Amniotic epithelial cell (primary cell): ENCODE measurements at places on chromosomes 3 and 15.

DNA sequence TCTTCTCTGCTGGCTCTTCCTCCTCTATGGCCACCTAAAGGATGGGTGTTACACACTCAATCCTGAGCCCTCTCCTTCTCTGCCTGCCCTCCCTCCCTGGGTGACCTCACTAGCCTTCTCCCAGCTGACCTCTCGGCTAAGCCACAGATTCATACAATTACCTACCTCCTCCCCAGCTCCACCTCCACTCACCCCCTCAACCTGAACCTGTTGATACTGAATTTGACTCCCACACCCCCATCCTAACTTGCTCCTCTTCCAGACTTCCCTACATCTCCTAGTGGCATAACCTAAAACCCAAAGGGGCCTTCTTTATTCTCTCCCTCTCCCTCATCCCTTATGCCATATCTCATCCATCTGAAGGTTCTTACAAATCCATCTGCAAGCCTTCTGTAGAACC is 17.1 kb downstream of the HOMER2 start:
- DNase-seq: no peak

DNA sequence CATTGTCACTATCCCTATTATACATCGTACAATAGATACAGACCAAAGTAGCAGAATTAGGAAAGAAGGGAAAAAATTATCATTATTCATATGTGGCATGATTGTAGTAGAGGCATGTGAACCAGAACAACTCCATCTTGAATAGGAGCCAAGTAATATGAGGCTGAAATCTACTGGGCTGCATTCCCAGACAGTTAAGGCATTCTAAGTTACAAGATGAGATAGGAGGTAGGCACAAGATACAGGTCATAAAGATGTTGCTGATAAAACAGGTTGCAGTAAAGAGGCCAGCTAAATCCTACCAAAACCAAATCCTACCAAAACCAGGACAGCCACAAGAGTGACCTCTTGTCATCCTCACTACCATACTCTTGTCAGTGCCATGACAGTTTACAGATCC is 1035.4 kb upstream of the SEMA6D start:
- DNase-seq: no peak

DNA sequence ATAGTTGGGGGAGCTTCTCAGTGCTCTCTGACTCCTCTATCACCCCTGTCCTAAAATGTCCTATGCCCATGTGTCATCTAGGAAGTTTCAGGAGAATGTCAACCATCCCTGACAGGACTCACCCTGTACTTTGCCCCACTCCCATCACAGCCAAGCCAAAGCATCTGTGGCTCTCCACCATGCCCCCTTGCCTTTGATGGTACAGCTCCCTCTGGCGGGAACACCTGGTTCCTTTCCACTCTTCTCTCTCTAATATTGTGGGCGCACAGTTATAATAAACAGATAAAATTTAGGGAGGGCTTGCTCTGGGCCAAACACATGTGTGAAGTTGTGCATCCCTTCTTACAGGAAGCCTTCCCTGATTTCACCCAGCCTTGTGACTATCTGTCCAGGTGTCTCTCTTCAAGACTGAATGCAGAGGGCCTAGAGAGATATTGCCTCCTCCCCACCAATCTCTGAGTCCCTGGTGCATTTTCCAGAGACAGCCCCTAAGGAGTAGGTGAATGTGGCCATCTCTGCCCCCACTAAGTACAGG is 62.8 kb downstream of the ISG20 start:
- peak; percentile 6 for DNase-seq

DNA sequence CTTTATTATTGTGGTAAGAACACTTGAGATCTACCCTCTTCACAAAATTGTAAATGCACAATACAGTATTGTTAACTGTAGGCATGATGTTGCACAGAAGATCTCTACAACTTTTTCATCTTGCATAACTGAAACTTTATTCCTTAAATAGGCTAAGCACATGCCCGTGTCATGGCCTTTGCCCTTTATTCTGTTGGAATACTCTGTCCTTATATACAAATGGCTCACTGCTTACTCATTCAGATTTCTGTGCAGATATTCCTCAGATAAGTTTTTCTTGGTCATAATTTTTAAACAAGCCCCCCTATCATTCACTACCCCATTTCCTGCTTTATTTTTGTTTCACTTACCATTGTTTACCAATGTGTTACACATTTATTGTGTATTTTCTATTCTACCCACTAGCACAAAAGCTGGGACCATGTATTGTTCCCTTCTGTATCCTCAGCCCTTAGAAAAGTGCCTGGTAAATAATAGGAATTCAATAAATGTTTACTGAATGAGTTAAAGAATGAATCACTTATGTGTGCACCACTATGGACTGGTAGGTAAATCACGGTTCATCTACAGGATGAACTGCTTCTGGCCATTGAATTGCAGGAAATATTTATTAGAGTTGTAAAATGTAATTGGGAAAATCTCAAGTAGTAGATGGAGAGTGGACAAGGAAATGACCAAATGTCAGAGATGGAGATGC is 151.0 kb downstream of the CPNE4 start:
- DNase-seq: no peak

GRCh38 chr15:26630857-26631256 is 142.0 kb downstream of the GABRB3 start:
- no peak for DNase-seq

- no peak for DNase-seq
Observed at GRCh38 chr15:22960126-22960525, 20.0 kb downstream of the CYFIP1 start.

DNA sequence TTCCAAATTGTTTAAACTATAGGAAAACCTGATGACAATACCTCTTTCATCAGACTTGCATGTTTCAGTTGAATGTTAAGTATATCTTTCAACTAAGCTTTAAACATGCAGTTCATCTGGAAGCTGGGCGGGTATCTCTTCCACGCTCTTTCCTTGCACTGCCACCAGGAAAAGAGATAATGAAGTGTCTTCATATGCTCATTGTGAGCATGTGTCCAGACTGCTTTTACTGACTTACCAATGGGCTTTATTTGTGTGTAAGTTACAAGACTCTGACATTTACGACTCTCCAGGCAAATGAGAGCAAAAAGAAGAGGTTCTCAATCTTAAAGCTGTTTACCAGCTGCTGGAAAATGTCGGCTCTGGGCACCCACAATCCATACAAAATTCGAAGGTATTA is 52.8 kb downstream of the TMEM212 start:
- DNase-seq: no peak

GRCh38 chr3:53733446-53733845 is 112.8 kb downstream of the CHDH start:
- DNase-seq: peak; percentile 16

- DNase-seq: no peak
Observed at GRCh38 chr3:131619821-131620220, 117.0 kb upstream of the MRPL3 start.

DNA sequence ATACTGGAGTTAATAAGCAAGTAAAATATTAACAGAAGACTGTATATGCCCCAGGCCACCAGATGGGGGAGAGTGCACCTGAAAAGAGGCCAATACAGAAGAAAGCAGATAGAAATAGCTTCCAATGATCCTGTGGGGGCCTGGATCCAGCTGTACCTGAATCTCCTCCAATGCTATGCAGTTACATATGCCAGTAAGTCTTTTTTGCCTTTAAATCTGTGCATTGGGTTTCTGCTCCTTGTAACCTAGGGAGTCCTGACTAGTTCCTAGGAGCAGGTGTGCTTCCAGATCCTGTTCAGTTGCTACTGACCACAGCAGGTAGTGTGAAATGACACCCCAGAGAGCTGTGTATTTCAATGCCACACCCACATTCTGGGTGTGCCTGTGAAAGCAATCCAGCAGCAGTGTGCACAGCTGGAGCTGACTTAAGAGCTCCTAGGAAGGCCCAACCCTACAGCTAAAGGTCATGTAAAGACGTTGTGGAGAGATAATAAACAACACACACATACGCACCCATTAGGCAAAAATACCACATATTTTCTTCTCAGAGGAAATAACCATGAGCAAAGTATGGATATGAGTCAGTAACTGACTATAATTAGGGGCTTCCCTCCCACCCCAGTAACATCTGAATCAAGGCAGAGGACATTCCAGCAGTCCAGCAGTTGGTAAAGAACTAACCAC is 62.2 kb upstream of the AKAP13 start:
- peak; percentile 90 for DNase-seq

- no peak for DNase-seq
Observed at GRCh38 chr15:51048308-51048707, 46.4 kb downstream of the TNFAIP8L3 start.
